Stimulated activated CD8-positive, alpha-beta memory T cell treated with anti-CD3 and anti-CD28 coated beads, Interleukin-15, amount 100 ng/mL, for 1 hour (primary cell): ENCODE measurements at places on chromosomes 13 and 19.
A peak's percentile ranks its signal among the peaks of the same experiment; 100 is the strongest.

DNA sequence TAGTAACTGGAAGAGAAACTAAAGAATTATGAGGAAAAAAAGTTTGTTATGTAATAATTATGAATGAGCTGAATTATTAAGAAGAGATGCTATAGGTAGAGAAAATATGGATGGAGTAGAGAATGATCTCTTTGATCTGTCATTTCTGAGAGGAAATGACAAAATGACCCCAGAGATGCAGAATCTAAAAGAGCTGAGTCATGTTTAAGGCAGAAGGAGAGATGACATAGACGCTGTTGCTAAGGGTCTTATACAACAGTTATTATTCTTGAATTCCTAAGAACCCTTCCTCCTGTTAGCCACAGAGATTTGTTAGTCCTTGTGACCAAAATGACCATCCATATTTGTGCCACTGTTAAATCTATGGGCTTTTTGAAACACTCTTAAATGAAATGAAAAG is 58.3 kb upstream of the FREM2 start:
- no peak for DNase-seq

GRCh38 chr13:91805605-91806004 is 407.2 kb downstream of the GPC5 start:
- DNase-seq = no peak

DNA sequence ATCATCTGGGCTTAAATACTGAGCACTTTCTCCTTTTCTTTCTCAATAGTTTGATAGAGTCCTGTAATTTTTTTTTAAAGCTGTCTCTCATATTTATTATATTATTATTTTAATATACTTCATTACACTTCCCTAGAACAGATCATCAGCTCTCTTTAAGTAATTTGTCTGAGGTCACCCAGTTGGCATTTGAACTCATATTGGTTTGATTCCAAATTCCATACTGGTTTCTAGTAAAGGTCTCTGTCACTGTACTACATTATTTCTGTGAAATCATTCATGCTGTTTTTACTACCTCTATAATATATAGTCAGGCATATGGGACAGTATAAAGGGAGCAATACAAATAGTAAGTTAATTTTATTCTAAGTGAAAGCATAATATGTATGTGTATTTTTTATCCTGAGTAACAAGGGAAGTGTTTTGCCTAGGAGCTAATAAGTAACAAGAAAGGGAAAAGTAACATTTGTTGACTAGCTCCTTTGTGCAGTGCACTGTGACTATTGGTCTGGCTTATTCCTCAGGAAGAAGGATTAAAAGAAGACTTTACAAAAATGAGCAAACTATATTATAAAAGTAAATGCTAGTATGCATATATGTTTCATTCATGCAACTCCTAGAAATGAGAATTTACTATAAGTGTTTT is 14.3 kb downstream of the LPAR6 start:
- DNase-seq = no peak

DNA sequence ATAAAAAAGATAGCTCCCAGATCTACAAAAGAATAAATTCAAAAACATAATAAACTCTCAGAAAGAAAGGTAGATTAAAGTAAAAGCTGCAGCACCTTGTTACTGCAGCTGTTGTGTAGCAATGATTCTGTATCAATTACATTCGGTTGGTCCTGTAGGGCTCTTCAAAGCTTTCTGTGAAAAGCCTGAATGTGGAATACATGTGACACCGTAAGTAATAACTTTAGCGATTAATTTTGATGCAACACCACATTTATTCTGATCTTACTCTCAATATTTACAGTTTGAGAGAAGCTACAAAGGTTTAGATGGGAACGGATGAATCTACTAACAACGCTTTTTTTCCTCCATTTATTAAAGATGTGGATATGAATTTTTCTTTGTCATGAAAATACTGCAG is 279.2 kb downstream of the DACH1 start:
- DNase-seq = no peak

DNA sequence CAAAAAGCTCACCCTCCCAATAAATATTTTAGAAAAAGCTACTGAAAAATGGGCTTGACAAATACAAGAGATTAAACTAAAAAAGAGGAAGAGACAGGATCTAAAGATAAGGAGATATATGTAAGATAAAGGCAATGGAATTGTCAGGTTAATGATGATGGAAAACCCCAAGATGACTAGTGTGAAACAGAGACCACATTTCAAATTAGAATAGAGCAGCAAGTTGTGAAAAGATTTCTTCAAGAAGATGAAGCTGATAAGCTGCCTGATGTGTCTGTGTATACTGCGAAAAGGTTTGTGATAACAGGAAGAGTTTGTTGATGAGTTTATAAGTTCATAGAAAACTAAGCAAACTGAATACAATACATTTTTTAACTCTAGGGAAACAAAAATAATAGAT is 840.1 kb upstream of the SLITRK5 start:
- DNase-seq = no peak

DNA sequence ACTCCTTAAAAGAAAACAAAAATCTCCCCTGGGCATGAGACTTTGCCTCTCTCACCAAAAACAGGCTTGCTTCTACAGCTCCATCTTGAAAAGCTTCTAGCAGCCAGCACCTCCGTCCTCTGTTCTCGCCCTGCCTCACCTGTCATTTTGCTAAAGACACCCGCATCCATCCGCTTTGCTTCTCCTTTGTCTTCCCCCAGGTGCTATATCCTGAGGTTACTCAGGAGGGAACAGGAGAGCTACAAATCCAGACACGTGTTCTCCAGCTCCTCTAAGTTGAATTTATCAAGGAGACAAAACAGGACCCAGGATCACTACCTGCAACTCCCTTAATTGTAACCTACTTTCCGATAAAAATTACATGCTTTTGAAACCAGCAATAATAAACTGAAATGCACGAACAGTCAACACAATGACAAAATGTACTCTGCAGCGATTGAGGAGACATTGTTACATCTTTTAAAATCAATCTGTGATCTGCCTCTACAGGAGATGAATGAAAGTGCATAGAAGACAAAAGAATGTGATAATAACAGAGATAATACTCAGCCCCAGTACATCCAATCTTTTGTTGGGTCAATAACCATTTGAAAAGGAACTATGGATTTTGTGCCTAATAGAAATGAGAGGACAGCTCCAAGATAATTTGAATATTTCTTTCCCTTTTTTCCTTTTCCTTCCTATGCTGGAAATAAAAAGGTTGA is 221.2 kb downstream of the DCLK1 start:
- no peak for DNase-seq

DNA sequence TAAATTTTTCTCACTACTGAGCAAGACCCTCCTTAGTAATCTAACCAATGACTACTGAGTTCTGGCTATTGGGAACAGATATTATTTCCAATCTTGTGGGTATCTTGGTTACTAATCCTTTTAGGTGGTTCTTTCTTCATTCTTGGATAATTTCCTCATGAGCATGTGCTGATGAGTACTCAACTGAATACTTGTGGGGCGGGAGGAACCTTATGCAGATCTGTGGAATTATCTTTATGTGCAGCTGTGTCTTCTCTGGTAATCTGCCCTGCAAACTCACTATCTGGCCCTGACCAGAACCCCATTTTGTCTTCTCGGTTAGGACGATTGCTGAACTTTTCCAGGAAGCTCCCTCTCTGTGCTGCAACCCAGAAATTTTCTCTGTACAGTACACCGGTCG is 89.7 kb upstream of the TRPC4 start:
- no peak for DNase-seq

DNA sequence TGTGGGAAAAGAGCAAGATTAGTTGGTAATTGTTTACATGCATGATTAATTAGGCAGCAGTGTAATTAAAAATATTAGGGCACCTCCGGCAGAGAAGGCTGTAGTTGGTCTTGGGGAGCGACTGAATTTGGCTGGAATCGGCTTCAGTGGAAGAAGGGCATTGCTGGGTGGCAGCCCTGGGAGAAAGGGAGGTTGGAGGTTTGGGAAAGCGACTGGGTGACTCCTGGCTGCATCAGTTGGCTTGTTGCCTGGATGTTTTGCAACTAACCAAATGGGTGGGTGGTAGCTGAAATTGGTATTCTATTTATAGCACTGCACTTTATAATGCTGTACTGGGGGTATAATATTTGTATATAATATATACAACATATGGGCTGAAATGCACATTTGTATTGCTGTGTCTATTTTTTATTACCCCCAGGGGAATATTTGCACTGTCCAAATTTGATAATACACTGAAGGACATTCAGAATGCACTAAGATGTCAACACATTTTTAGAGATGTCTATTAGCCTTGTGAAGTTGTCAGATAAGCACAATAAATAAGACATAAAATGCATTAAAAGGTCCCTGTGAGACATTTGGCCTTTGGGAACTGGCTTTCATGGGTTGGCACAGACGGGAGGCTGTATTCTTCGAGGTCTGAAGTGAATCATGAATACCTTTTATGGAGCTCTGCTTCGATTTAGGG is 1.7 kb downstream of the B3GLCT start:
- no peak for DNase-seq

GRCh38 chr13:46374710-46375109 is 12.3 kb downstream of the RUBCNL start:
- DNase-seq = no peak

DNA sequence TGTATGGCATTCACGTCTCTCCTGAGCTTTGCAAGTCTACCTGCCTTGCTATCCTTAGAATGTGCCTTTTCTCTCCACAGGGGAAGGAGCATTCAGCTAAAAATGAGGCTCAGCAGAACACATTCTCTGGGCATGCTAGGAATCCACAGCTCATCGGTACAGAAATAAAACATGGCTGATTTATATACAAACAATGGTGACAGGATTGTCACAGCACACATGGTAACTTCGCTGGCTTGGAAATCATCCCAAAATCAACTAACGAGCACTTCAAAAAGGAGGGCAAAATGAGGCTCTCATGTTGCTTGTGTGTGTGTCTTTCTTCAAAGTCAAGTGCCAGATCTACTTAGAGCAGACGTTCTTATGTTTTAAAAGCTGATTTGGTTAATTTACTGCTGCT is 373.0 kb downstream of the FGF14 start:
- DNase-seq = no peak

DNA sequence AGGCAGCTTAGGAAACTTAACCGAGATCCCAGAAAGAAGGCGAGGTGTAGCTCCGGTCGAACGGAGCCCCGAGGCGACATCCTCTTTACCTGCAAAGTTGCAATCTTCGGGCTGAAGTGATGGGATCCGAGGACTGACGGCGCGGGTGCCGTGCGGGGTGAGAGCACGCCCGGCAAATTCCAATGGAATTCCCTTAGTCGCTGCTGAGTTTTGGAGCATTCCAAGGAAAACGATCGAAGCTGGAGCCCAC is 141 bp downstream of the TRPC4 start:
- DNase-seq = no peak

DNA sequence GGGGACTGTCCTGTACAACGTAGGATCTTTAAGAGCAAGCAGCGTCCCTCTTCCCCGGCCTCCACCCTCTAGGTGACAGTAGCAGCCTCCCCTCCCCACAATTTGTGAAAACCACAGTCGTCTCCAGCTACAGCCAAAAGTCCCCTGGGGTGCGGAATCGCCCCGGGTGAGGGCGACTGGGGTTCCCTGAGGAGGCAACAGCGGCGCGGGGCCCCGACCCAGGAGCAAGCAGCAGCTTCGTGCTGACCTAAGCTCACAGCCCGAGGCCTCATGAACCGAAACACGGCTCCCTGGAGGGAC is 322 bp downstream of the ZNF558 start:
- no peak for DNase-seq

DNA sequence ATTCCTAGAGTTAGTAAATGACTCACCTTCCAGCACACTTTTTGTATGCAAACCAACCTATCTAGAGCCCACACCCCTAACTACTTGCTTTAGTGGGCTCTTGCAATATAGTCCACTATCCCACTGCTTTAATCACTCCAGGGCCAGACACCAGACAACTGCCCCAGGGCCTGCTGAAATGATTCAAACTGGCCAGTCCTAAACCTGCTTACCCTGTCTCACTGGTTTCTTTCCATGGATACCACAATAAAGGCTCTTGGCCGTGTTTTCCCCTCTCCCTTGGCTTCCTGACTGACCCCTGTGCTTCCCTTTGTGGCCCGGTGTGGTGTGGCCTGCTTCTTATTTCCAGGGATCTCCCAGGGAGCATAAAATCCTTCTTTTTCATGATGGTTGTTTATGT is 14.6 kb downstream of the HS6ST3 start:
- no peak for DNase-seq

- DNase-seq = no peak
Observed at GRCh38 chr13:26996965-26997752, 174.5 kb downstream of the USP12 start.

- DNase-seq = peak; percentile 69
Observed at GRCh38 chr19:10505583-10506229, 2.5 kb upstream of the KEAP1 start.

DNA sequence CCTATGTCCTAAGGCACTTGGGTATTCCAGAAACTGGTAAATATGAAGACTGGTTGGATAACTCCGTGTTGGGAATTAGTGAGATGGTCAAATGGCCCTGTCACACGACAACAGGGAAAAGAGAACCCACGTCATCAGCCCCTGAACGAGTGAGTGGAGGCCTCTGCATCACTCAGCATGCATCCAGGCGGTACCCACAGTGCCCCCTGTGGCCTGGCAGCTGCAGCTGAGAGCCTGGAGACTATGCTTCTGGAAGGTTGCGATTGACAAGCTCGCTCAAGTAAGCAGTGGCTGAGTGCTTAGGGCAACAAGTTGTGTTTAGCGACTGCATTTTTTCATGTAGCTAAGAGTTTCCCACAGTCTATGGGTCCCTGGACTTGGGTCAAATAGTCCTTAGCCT is 55.9 kb downstream of the COL4A2 start:
- no peak for DNase-seq

DNA sequence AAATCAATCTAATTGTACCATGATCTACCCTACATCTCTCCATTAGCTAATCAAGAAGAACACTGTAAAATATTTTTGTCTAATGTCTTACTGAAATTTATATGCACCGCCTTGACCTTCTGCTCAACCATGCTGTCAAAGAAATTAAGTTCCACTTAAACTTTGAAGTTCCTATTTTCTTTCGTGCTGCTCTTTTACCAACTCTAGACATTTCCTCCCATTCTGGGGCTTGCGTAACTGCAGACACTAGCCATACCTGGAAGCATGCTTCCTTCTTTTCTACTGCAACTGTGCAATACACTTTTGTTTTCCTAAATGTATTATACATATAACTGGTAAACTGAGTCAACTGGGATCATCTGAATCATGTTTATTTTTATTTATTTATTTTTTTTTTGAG is 8.5 kb upstream of the UBE2L5 start:
- DNase-seq = no peak

- DNase-seq = no peak
Observed at GRCh38 chr19:29076963-29077362, 136.0 kb downstream of the UQCRFS1 start.

- no peak for DNase-seq
Observed at GRCh38 chr19:38245826-38246498, 10.2 kb downstream of the PPP1R14A start.

DNA sequence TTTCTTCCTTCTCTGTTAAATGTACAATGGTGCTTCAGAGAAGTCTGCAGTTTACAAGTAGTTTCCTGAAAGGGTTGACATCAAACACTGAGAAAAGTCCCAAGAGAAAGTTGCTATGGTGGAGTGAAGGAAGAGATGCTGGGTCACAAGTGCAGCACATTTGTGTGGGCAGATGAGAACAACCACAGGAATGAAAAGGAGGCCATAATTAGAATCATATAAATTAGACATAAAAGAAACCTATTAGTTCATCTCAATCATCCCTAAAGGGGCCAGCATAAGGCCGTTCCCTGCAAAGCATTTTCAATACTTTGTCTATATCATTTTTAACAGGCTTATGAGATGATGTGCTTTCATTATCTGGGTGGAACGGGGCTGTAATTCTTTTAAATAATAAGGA is 359.2 kb downstream of the IRS2 start:
- no peak for DNase-seq

GRCh38 chr13:95300625-95301182 is 547 bp downstream of the ABCC4 start:
- DNase-seq = peak; percentile 12
